ENCODE measurements at places on chromosomes 1 and 21. TPM values are rescaled to one million over a fixed set of nuclear protein-coding genes. Genes with fewer than 3 reads are reported as not detected.
A peak's percentile ranks its signal among the peaks of the same experiment; 100 is the strongest.

The IL10 gene
- not detected for total RNA-seq

DNA sequence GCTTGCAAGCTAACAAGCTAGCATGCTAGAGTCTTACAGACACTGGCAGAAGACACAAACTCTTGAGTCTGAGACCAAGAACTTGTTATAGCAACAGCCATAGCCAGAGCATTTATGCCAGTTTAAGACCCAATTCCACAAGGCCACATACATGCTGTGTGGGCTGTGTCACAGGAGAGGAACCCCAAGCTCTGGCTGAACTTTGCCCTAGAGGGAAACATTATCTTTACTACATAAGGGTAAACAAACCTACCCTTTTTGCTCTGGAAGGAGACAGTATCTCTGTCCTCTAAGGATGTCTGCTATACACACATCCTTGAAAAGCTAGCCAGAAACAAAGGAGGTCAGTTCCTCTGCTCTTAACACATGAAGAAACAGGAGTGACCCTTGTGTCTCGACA is 70.3 kb downstream of the HSF2BP start:
- no peak for DNase-seq

DNA sequence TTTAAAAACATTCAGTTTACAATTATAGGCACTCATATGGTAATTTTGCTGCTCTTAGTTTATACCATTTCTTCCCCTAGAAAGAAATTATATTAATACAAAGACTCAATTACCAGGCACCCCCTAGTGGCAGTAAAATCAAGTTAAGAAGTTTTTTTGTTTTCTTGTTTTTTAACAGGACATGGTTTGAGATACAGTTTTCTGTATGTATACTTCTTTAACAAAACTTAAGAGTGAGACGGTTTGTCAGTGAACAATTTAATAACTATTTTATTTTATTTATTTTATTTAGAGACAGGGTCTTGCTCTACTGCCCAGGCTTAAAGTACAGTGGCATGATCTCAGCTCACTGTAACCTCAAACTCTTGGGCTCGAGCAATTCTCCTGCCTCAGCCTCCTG is 224.6 kb downstream of the FAF1 start:
- peak; percentile 51 for DNase-seq

DNA sequence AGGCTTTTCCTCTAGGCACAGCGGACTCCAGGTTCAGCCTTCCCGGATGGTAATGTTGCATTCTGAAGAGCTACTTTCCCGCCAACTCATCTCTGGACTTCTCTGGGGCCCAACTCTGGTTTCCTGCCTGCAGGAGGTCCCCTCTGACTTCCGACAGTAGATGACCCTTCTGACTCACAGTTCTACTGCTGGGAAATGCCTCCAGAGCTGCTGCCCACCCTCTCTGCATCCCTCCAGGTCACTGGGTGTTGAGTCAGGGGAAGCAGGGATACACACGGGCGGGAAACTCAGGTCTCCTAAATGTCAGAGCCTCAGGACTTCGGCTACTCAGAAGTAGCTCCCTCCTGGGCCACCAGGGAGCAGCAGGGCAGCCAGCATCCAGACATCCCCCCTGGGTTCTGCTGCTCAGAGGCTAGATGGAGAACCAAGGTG is 2.1 kb upstream of the KIF21B start:
- DNase-seq: peak; percentile 44

The FCER1G gene
- 2.6 TPM for total RNA-seq

GRCh38 chr1:184911103-184911745 is 63.1 kb downstream of the NIBAN1 start:
- no peak for DNase-seq

DNA sequence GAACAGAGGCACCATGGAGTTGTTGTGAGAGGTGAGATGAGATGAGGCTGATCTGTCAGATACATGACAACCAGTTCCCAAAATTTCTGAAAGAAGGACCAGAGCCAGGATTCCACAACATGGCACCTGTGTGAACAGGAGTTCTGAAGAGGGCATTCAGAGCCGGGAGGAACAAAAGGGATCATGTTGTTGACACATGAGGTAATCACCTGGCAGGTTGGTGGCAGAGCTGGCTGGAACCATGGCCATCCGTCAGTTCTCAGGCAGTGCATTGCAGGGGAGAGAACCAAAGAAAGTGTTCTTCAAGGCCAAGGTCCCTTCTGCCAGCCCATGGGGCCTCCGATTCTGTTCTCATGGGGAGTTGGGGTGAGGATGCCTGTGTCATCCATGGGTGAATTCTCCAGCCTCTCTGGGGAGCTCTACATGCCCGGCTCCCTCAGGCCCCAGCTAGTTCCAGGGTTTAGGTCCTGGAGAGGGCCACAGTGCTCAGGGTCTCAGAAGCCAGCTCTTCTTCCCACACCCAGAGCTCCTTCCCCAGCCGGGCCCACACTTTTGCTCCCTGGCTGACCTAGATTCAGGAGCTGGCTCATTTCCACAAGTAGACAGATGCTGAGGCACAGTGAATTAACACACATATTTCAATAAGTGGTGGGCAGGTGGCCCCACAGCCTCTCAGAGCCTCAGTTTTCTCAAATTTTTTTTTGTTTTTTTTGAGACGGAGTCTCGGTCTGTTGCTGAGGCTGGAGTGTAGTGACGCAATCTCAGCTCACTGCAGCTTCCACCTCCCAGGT is 49.1 kb upstream of the CTPS1 start:
- no peak for DNase-seq

The LRP8 gene
- 25.6 TPM for total RNA-seq

The BCAR3 gene
- 34.5 TPM for total RNA-seq

- no peak for DNase-seq
Observed at GRCh38 chr1:64680599-64680998, 64.3 kb upstream of the RAVER2 start.

DNA sequence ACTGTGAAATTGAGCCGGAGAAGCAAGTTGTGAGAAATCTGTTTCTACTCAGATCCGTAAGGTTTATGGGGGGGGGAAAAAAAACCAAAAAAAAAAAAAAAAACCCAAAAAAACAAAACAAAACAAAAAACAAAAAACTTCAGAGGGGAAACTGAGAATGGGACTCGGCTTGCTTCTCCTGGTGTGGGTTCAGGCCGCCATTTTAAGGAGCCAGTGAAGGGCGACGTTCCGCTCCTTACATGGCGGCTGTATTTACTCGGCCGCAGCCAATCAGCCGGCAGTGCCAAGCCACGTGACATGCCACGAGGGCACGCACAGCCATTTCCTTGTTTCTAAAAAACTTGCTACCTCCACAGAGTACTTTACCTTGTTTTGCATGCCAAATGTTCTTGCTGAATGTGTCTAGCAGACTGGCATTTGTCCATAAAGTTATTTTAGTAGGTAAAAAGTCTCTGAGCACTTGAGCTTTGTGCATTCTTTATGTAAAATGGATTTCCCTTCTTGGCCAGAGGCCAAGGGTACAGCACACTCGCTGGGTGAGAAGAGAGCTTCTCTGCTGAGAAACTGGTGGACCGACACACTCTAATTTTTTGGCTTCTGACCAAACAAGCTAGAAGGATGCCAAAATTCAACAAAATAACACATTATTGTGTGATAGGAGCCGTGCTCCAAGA is 101.8 kb downstream of the NFIA start:
- peak; percentile 37 for DNase-seq

The LCA5L gene
- 2.2 TPM for total RNA-seq

Data from SK-MEL-5 (cell line).